ENCODE measurements at places on chromosomes 12 and 14.

DNA sequence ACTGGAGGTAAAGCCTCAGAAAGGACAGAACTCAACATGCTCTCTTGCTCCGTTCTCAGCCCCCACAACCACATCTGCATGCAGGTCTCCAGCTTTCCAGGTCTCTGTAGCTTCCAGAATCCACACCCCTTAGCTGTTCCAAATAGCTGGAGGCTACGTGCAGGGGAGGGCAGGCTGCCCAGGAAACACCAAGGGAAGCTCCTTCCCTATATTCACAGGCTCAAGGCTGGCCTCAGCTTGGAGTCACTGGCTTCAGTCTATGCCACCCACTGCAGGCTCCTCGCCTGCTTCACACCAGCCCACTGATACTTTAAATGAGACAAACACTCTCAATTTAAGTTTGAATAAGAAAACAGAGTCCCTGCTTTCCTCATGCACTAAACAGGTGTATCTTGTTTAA lies 73.3 kb downstream of the ASCL4 start:
- no peak for DNase-seq

DNA sequence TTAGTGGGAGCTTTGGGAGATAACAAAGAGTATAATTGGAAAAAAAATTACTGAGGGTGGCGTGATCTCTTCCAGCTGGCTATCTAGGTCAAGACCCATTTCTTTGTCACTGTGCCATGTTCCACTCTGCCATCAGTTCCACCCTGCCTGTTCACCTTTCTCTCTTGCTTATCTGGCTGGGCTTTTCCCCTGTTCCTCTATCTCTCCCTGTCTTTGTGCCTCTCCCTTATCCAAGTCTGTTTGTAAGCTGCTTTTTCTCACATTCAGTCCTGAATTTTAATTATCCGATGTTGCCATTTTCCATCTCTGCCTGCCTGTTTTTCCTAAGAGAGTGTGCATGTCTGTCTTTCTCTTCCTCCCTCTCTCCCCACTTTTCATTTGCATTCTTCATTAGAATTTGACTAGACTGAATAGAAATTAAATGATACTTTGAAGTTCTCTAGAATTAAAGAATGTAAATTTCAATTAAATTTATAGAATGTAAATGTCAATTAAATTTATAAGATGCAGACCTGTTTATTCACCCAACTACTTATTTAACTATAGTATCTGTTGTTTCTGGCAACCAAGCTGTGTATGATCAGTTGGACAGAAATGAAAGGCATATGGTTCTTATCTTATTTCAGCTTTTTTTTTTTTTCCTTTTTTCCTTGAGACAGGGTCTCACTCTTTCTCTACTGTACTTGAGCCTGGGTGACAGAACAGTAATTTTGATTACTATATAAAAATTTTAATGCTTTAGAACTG lies 40.9 kb upstream of the A2ML1 start:
- DNase-seq = no peak

- DNase-seq = peak; percentile 69
These were observed 73.0 kb downstream of the CIT start for GRCh38 chr12:119804011-119804641.

- peak; percentile 85 for DNase-seq
These were observed 31.9 kb upstream of the OSBPL8 start for GRCh38 chr12:76591476-76591875.

- DNase-seq = no peak
These were observed 858 bp upstream of the FRMD6 start for GRCh38 chr14:51650716-51651387.

- DNase-seq = no peak
These were observed 14.4 kb upstream of the GALNT8 start for GRCh38 chr12:4705824-4706223.

- DNase-seq = peak; percentile 17
These were observed 153.1 kb downstream of the ANO6 start for GRCh38 chr12:45368841-45369489.

DNA sequence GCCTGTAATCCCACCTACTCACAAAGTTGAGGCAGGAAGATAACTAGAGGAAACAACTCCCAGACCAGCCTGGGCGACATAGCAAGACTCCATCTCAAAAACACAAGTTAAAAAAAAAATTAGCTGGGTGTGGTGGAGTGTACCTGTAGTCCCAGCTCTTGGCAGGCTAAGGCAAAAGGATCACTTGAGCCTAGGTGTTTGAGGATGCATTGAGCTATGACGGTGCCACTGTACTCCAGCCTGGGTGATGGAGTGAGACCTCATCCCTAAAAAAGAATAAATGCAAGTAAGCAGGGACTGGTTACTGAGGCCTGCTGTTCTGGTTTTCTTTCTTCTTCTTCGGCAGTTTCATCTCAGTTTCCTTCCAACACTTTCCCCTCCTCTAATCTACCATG lies 7.4 kb downstream of the PTPN21 start:
- DNase-seq = no peak

- no peak for DNase-seq
These were observed 57.2 kb upstream of the VPS33A start for GRCh38 chr12:122323311-122324019.

DNA sequence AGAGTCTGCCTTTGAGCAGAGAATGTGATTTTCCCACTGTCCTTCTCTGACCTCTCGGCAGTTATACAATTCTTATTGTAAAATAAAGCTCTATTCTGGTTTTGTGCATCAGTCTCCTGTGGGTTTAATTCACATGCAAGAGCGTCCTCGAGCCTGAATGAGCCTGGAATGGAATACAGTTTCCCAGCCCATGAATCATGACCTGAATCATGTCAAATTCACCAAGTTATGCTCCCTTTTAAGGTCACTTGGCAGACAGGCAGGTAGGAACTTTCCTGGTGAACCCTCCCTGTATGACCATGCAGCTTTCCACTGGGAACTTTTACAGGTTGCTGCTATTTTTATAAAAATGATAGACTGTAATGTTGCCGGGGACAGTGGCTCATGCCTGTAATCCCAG lies 41.7 kb downstream of the BICD1 start:
- DNase-seq = peak; percentile 70

GRCh38 chr12:104889735-104890134 lies 68.4 kb downstream of the SLC41A2 start:
- no peak for DNase-seq

DNA sequence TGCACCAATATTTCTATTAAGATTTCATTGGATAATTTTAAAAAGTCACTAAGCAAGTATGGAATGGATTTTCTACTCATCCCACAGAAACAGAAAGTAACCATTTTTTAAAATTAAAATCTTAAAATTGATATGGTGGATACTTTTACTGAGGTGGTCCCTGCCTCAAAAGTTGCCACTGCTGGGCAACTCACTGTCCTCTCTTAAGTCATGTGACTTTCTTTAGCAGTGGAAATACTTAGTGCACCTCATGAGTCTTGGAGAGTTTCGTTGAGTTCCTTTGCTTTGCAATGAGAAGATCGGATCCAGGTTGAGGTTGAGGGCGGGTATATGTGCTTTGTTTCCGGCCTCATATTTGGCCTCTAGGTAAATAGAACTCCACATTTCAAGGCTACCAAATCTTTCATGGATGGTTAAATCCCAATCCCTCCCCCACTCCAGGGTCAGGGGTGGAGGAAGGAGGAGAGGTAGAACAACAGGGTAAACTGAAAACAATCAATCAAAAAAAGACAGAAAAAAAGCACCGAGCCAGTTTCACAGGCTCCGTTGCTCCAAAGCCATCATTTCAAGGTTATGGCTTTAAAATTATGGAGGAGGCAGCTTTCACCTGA lies 39.5 kb upstream of the DUSP6 start:
- DNase-seq = no peak

DNA sequence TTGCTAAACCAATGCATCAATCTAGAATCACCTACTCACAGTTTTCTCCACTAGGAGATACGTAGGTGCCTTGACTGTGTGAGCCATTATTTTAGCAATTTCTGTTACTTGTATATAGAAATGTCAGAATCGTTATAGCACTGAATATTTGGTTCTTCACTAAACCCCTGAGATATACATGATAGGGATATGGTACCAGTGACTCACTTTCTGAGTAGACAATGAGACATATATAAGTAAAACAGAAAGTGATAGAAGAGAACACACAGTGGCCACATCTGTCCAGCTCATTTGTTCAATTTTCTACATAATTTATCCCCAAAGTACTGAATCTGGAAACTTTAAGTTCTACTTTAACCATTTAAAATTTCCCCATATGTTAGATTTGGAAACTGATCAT lies 1505.5 kb upstream of the TMEM132C start:
- no peak for DNase-seq

GRCh38 chr12:22709292-22709691 lies 84.3 kb downstream of the ETNK1 start:
- DNase-seq = peak; percentile 28

GRCh38 chr12:132772606-132773005 lies 11.0 kb upstream of the ANKLE2 start:
- DNase-seq = no peak

GRCh38 chr14:70027785-70028428 lies 148.7 kb downstream of the SMOC1 start:
- DNase-seq = peak; percentile 30

DNA sequence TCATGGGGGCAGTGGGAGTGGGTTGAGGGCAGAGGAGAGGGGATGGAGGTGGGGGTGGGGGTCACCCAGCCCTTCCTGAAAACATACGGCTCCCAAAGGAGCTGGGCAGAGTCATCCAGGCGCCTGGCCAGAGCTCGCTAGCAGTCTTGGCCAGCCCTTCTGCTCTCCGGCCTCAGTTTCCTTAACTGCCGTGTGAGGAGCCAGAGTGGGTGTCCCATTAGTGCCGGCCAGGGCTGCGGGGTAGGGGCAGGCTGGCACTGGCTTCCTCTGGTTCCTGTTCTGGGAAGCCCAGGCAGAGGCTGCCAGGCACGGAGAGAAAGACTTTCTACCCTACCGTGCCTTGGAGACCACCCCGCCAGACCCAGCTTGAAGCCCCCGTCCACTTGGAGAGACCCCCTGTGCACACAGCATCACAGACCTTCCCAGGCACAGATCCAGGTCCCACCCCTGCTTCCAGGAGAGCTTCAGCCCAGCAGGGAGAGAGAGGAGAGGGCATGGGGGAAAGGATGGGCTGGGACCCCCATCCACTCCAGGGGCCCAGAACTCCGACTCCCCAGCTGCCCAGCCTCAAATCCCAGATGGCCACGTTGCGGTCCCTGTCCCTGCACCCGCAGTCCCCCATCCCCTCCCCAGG lies 93.3 kb downstream of the RFLNA start:
- no peak for DNase-seq

GRCh38 chr12:4036671-4037271 lies 163.6 kb upstream of the PARP11 start:
- DNase-seq = no peak

- DNase-seq = no peak
These were observed 134.8 kb downstream of the ZFP36L1 start for GRCh38 chr14:68658029-68658509.

DNA sequence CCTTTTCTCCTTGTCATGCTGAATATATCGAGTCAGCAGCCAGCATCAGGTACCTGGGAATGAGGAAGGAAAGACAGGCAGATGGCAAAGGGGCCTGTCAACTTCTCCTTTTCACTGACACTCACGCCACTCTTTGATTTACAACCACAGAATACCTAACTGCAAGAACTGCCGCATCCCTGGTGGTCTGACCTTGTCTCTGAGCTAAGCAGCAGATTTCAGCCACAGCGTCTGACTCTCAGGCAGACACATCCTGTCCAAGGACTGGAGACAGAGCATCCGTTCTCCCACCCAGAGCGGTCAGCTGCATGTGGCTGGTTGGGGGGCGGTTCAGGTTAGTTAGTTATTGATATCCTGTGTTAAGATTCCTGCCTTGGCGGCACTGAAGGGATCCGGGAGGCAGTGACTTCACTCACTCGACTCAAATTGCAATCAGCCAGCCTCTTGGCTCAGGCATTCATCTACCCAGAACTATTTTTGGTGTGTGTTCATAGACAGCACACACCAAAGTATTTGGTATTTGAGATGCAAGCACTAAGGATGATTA lies 11.2 kb upstream of the MAP1LC3B2 start:
- DNase-seq = peak; percentile 91

- no peak for DNase-seq
These were observed 8.0 kb upstream of the TXNRD1 start for GRCh38 chr12:104207416-104208205.

- peak; percentile 19 for DNase-seq
These were observed 710.5 kb downstream of the NOVA1 start for GRCh38 chr14:25887251-25887878.

DNA sequence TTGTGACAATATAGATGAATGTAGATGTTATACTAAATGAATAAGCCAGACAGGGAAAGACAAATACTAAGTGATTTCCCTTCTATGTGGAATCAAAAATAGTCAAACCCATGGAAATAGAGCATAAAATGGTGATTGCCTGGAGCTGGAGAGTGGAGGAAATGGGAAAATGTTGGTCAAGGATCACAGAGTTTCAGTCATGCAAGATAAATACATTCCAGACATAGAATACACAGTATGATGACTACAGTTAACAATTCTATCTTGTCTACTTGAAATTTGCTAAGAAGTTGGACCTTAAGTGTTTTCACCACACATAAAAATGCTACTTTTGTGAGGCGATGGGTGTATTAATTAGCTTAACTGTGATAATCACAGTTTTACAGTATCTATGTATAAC lies 1182.7 kb downstream of the AACS start:
- DNase-seq = no peak

DNA sequence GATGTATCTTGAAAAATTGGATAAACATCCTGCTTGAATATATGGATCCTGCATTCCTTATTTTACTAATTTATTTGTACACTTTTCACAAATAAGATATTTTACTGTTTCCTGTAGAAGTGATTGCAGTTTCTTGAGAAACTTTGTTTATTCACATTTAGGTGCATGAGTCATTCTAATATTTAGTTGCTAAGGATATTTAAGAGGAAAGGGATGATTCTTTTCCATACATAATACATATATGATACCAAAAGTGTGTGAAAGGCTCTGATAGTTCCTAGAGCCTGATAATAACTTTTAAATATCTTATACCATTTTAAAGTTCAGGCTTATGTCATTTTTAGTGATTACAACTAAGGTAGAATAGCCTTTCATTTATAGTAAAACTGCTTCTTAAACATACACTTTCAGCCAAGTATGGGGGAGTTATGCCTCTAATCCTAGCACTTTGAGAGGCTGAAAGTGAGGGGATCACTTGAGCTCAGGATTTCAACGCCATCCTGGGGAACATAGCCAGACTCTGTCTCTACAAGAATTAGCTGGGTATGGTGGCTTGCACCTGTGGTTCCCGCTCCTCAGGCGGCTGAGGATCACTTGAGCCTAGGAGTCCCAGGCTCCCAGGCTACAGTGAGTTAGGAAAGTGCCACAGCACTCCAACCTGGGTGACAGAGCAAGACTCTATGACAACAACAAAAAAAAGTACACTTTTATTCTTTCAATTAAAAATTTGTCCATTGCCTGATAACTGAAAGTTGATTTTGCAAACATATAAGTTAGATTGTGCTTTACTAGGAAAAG lies 262.6 kb upstream of the LRIG3 start:
- DNase-seq = no peak

GRCh38 chr12:3113671-3114325 lies 36.6 kb downstream of the TSPAN9 start:
- no peak for DNase-seq

DNA sequence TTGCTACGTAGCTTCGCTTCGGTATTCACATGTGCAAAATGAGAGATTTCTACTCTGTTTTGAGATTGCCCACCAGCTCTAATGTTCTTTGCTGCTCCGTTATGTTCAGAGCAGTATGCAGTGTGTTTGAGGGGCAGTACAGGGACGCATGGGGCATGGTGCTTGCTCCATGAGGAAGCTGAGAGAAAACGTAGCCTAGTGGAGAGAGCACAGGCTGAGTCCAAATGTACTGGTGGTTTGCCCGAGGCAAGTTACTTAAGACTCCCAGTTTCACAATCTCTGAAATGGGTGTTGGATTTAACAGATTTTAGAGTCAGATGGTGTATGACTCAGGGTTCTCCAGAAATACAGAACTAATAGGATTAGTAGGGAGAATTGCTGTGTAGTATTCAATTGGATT lies 310.5 kb downstream of the ETNK1 start:
- no peak for DNase-seq

GRCh38 chr14:51544471-51544870 lies 107.2 kb upstream of the FRMD6 start:
- peak; percentile 23 for DNase-seq

Measured in fibroblast of upper back skin (primary cell).